ENCODE measurements at places on chromosomes 13 and 19. TPM values are rescaled to one million over a fixed set of nuclear protein-coding genes. Genes with fewer than 3 reads are reported as not detected.

The GIPC3 gene
- polyA plus RNA-seq, result 0.30 TPM

- DNase-seq, result no peak
Measured at GRCh38 chr13:57631596-57632275, at the start of gene PCDH17. PCDH17 (plus strand) TSS chr13:57631744; CDS start chr13:57632547, 803 bp downstream.

DNA sequence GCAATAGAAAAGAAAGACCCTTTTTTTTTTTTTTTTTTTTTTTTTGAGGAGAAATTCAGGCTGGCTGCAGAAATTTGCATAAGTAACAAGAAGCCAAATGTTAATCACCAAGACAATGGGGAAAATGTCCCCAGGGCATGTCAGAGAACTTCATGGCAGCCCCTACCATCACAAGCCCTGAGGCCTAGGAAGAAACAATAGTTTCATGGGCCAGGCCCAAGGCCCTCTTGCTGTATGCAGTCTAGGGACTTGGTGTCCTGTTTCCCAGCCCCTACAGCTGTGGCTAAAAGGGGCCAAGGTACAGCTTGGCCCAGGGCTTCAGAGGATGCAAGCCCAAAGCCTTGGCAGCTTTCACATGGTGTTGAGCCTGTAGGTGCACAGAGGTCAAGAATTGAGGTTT, 88.4 kb upstream of the TPP2 start:
- DNase-seq, result no peak

DNA sequence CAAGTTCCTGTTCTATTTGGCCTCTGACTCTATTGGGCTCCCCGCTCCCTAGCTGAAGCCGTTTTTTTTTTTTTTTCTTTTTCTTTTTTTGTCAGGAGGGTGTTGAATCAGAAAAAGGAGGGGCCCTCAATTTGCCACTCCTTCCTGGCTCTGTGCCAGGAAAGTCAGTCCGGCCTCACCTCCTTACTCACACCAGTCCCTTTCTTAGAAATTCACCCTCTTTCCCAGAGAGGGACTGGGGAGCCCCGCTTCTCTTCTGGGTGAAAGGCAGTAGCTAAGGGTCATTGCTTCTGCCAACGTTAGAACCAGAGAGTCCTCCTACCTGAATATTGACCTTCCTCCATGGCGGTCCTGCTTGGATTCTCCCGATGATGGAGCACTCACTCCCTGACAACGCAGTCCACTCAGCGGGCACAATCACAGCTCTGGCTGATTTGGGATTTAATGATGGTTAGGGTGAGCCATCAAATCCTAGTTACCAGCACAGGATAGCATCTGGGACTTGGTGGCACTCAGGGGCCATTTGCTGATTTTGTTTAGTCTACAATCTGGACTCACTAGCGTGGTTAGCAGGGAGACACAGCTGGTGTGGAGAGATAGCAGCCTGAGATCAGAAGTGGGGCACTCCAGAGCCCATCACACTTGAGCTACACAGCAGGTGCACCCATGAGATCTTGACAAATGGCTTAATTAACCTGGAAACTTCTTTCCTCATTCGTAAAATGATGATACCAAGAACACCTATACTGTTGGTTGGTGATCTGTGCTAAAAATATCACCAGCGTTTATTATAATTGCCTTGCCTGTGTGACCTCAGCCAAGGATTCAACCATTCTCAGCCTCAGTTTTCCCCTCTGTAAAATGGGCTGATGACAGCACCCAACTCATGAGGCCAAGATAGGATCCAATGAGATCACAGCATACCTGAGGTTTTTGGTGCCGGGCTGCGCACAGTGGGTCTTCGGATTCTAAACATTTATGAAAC, 2.2 kb downstream of the FCER2 start:
- DNase-seq, result no peak

The KLK3 gene
- polyA plus RNA-seq, result not detected

DNA sequence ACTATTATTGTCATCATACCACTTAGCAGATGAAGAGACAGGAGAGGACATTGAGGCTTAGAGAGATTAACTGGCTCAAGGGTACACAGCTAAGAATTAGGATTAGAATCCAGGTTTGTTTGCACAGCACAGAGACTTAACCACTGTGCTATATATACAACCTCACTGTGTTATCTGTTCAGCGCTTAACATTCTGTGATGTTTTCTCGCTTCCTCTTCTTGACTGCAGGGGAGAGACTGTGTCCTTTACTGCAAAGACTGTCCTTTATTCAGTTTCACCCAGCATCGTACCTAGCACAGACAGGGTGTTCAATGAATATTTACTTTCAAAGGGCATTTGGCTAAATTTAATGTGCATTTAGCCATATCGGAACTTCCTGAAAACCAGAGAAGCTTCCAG, 54.9 kb upstream of the PCDH8 start:
- DNase-seq, result no peak

- no peak for DNase-seq
Measured at GRCh38 chr13:75153834-75154233, 328.1 kb downstream of the TBC1D4 start.

DNA sequence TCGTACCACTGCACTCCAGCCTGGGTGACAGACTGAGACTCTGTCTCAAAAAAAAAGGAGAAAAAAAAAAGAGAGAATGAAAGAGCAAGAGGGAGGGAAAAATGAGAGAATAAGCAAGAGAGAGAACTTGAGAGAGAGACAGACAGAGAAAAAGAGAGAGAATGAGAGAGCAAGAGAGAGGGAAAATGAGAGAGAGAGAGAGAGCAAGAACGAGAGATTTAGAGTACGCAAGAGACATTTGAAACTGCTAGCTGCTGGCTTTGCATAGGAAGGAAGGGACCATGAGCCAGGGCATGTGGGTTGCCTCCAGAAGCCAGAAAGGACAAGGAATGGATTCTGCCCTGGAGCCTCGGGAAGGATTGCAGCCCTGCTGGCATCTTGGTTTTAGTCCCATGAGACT, 9.6 kb upstream of the ADGRE1 start:
- no peak for DNase-seq

The FPR1 gene
- not detected for polyA plus RNA-seq

The RFC3 gene
- polyA plus RNA-seq, result 7.1 TPM

DNA sequence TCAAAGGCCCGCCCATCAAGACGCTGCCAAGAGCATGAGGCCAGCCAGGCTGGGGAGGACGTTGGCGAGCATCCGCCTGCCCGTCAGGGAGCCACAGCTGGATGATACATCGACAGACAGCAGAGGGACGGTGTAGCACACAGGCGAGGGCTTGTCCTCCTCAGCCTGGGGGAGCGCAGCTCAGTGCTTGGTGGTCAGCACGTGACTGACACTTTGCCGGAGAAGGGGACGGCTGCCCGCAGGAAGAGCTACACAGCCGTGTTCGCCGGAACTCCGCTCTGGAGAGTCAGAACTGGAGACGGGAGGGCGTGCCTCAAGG, 34.1 kb downstream of the CSNK1G2 start:
- DNase-seq, result no peak

DNA sequence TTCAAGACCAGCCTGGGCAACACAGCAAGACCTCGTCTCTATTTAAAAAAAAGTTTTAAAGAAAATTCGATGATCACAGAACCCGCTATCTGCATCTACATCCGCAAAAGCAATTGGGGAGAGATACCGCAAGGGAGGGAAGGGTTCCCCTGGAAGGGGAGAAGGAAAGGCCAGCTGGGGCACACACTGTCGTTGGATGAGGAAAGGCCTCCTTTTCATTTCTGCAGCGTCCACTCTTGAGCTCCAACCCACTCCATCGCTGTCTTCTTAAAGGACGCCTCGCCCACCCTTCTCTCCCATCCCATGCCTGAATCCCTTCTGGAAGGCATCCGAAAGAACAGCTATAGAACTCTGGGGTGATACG, 3.2 kb upstream of the PRKCG start:
- DNase-seq, result no peak

DNA sequence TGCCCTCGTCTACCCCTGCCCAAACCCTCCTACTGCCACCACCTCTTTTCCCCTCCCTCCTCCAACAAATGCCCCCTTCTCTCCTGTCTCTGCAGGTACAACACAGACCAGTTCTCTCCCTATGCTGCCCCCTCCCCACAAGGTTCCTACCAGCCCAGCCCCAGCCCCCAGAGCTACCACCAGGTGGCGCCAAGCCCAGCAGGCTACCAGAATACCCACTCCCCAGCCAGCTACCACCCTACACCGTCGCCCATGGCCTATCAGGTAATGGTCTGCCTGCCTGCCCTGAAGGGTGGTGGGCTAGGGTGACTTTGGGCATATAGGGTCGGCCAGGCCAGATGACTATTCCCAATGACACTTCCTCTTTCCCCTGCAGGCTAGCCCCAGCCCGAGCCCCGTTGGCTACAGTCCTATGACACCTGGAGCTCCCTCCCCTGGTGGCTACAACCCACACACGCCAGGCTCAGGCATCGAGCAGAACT, 6.5 kb upstream of the TIMM50 start:
- no peak for DNase-seq

GRCh38 chr19:54458648-54459281, 4.8 kb downstream of the LENG9 start:
- DNase-seq, result no peak

All from AG04450 (cell line).